RPMI8226 (cell line): ENCODE measurements at places on chromosomes 13 and 19.

- no peak for DNase-seq
These were observed 28.7 kb downstream of the CCDC122 start for GRCh38 chr13:43850873-43851272.

- DNase-seq = no peak
These were observed 22.4 kb downstream of the ZNF71 start for GRCh38 chr19:56617531-56617930.

DNA sequence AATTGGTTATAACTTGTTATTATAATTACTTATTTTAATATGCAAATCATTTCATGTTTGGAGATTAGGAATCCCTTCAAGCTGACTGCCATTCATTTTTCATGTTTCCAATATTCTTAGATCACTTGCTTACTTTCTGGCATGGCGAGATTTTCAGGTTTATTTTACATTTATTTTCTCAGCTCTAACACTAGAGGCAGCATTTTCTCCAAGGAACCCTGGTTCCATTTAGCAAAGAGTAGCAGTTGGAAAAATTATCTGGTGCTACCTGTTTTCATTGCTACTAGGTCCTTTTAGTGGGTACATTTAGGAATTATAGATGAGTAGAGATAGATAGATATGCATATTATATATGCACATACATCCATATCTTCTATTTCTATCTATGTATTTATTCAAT lies 90.9 kb upstream of the TRPC4 start:
- no peak for DNase-seq

- DNase-seq = no peak
These were observed 12.7 kb upstream of the HNRNPL start for GRCh38 chr19:38862321-38863059.

DNA sequence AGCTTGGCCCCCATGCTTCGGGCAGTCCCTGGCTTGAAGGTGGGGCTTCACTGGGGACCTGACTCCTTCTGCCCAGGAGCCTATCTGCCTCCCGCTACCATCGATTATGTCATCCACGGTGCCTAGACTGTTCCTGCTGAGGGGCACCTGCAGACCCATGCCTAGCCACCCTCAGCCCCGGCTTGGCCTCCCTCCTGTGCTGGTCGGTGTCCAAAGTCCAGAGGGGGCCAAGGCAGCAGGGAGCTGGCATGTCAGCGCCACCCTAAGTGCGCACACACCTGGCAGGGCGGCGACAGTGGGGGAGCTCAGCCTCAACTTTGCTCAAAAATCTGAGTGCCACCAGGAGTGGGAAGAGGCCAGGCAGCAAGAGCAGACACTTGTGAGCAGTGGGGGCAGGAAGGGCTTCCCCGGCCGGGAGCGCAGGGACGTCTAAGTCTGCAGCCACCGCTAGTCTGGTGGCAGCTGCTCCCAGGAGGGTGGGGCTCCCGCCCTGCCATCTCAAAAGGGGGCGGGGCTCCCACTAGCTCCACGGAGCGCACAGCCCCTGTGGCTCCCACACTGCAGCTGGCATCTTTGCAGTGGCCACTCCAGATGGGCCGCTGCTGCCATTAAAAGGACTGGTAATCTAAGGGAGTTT lies 13.5 kb upstream of the URAD start:
- DNase-seq = no peak

DNA sequence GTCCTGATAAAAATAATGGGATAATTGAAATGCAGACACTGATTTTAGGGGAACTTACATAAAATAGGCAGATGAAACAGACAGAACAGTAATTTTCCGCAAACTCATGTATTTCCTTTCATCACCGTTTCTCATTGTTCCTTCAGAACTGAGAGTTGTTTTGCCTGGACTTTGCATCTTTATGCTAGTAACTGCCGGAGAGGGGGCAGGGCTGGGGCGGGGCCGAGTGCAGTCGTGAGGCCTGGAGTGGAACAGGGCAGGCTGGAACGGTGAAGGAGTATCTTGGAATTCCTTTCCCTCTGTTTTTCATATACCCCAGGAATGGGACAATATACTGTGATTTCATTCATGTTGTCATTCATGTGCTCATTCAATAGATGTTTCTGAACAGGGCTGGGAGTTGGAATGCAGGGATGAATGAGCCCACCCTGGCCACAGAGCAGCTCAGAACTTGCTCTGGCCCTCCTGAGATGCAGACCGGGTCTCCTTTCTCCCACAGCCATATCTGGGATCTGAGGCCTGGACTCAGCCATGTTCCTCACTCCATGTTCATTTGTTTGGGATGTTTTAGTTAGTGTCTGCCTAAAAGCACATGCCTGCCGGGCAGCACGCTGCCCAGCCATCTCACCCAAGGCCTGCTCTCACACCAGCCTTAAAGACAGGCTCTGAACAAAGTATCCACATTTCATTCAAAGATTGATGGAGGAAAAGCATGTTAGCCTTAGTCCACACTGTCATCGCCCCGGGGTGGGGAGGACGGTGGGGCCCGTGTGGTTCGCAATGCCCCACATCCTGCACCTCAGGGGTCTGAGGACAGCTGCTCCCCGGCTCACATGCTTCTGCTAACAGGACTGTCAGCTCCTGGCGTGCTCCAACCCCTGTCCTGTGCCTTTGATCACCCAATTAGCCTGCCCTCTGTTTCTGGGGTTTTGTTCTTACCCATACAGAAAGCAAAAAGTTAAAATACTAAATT lies 92.9 kb downstream of the SOX1 start:
- no peak for DNase-seq

DNA sequence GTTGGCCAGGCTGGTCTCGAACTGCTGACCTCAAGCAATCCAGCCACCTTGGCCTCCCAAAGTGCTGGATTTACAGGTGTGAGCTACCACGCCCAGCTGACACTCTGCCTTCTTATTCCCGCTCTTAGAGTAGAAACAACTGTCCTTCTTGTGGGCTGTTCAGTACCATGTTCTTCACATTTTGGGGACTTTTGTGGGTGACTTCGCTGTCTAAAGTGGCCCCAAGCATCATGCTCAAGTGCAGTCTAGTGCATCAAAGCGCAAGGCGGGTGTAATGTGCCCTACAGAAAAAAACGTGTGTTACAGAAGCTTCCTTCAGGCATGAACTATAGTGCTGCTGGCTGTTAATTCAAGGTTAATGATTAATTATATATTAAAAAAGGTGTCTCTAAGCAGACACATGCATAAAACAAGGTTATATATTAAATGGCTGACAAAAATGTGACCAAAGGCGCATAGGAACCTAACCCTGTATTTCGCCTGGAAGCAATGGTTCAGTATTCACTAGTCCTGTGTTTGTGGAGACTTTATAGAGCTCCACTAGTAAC lies 38.3 kb downstream of the ABCC4 start:
- no peak for DNase-seq

GRCh38 chr13:111267784-111268183 lies 52.7 kb upstream of the TEX29 start:
- DNase-seq = no peak

GRCh38 chr13:34869696-34870095 lies 72.4 kb upstream of the NBEA start:
- no peak for DNase-seq

DNA sequence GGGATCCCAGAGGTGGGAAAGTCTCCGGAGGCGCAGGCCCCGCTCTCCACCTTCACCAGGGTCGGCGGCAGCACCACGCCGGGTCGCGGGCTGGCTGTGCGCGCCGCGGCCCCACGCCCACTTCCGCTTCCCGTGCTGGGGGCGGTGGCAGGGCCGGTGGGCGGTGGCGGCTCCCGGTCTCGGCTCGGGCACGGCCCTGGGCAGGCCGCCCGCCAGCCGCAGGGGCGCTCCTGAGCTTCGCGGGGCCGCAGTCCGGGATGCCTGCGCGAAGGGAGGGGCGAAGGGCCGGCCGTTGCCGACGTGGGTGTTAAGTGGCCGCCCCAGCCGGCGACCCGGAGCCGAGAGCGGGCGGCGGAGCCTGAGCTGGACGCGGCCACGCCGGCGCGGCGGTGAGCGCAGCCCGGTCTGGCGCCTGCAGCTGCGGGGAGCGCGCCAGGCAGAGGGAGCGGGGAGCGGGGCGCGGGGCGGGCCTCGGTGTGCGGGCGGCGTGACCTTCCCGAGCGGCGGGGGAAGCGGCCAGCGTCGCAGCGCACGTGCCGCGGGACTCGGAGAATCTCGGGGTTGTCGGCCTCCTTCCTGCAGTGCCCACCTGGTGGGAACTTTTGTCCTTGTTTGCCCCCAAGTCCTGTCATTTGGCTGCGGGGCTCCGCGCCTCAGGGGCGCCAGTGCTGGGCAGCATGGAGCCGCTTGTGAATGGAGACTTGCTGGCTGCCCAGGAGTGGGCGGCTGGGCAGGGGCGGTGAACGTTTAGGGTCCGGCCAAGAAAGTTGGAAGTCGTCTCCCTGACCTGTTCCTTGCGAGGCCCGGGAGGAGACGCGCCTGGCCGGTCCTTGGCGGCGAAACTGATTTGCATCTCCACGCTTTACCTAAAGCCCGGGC lies at the start of gene SLC25A15:
SLC25A15 (plus strand) TSS at position 337 of the 879 bp plus-strand sequence. CDS start 3,616 bp downstream, outside the sequence.
- DNase-seq = peak; percentile 84

DNA sequence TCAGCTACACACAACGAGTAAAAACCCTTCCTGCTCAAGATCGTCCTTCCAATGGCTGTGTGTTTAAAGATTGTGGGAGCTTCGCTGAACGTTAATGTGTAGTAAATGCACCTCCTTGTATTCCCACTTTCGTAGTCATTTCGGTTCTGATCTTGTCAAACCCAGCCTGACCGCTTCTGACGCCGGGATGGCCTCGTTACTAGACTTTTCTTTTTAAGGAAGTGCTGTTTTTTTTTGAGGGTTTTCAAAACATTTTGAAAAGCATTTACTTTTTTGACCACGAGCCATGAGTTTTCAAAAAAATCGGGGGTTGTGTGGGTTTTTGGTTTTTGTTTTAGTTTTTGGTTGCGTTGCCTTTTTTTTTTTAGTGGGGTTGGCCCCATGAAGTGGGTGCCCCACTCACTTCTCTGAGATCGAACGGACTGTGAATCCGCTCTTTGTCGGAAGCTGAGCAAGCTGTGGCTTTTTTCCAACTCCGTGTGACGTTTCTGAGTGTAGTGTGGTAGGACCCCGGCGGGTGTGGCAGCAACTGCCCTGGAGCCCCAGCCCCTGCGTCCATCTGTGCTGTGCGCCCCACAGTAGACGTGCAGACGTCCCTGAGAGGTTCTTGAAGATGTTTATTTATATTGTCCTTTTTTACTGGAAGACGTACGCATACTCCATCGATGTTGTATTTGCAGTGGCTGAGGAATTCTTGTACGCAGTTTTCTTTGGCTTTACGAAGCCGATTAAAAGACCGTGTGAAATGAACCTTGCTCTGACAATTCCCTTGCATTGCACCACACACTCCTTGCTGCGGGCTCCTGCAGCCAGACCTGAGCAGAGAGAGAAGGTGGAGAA lies 2.7 kb upstream of the FAM174C start:
- DNase-seq = no peak

DNA sequence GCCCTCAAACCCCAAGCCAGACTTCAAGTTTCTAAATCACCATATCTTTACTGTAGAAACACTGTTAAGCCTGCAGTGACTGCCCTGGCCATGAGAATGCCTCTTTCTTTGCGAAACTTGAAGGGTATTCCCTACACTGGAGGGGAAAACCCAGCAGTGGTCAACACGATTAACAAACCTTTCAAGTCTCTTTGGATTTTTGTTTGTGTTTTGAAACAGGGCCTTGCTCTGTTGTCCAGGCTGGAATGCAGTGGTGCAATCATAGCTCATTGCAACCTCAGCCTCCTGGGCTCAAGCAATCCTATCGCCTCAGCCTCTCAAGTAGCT lies 17.4 kb upstream of the POMP start:
- no peak for DNase-seq

GRCh38 chr19:33703821-33704220 lies 82.1 kb downstream of the CHST8 start:
- DNase-seq = no peak

GRCh38 chr19:32063601-32064000 lies 281.8 kb upstream of the ZNF507 start:
- no peak for DNase-seq

GRCh38 chr13:50421473-50422130 lies 406.4 kb downstream of the KCNRG start:
- DNase-seq = no peak

DNA sequence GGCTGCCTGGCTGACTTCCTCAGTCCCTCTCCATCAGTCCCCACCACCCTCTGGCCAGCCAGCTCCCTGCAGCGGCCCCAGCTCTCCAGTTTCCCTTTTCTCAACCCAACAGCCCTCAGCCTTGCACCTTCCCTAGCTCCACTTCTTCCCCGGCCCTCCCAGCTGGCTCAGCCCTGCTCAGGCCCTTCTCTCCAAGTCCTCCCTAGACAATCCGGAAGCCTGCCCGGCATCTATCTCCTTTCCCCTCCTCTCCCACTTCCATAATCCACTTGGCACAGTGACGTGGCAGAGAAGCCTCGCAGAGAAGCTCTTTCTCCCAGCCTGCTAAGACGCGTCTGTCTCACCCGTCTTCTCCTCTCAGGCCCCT lies 1.1 kb downstream of the UBXN6 start:
- DNase-seq = no peak

DNA sequence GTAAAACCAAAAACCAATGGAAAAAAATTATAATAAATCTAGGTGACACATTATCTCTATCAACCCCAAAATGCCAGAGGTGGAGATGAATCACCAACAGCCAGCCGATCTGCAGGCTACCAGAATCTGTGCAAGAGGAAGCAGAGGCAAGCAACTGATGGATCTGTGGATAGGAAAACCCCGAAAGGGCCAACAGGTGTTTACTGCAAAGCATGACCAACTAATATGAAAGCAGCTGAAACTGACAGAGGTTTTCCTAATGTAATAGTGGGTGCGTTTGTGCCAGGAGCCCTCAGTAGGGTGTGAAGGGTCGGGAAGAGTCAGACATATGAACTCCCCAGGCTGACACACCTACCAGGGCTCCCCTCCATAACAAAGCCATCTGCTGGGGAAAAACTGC lies 554.6 kb downstream of the RFC3 start:
- DNase-seq = no peak

DNA sequence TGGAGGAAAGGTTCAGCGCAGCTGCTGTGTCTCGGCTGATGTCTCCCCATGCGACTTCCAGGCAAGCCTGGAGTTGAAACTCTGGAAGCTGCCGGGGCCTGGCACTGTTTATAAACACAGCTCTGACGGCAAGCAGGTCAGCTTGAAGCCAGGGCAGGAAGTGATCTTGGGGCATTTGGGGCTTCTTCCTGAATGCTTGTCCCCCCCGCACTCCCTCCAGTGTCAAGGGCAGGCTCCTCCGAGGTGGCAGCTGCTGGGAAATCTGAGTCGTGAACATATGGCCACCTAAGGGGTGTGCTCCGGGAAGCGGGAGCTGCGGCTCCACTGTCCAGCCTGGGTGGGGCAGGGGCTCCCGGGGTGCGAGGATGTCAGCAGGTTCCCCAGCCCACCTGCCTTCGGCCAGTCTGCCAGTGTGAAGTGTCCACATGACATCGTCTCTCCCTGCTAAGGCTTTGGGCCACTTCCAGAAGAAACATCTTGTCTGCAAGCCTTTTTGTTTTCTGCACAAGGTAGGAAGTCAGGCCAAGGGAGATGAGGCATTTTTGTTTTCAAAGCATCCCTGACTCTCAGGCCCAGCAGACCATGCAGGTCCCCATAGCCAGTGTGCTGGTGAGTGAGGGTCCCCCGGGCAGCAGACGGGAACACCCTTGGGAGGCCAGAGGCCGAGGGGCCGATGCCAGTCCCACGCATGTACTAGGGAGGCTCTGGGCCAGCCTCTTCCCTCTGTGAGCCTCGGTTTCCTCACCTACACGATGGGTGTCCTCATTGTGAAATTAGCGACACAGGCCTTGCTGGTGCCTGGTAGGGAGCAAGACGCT lies 2.7 kb downstream of the PIAS4 start:
- DNase-seq = no peak
